ENCODE measurements at places on chromosomes 3 and 15. TPM values are rescaled to one million over a fixed set of nuclear protein-coding genes. Genes with fewer than 3 reads are reported as not detected.

Gene CCR9
- total RNA-seq = not detected

Gene IGF1R
- total RNA-seq = 66.3 TPM

Gene CORO2B
- 11.2 TPM for total RNA-seq

Gene GOLGA8M
- total RNA-seq = 0.45 TPM

Gene CHRNA3
- not detected for total RNA-seq

Gene CPOX
- 18.7 TPM for total RNA-seq

Gene DENND4A
- 11.7 TPM for total RNA-seq

Gene HESX1
- total RNA-seq = not detected

Gene SLC24A5
- not detected for total RNA-seq

Gene RPL14
- 408 TPM for total RNA-seq

Gene CGNL1
- total RNA-seq = 0.59 TPM

Gene HTD2
- 5.3 TPM for total RNA-seq

Gene HIGD2B
- total RNA-seq = not detected

Gene FAM81A
- not detected for total RNA-seq

Gene GREM1
- 527 TPM for total RNA-seq

Gene GOLGA8S
- total RNA-seq = not detected

Gene MORC1
- total RNA-seq = not detected

Gene WDR93
- not detected for total RNA-seq

Gene TMC3
- total RNA-seq = not detected

Gene SCN11A
- under 0.01 TPM for total RNA-seq

Gene UQCC5
- total RNA-seq = 13.8 TPM

Gene AADACL2
- total RNA-seq = not detected

Gene ISLR
- 87.3 TPM for total RNA-seq

Gene A4GNT
- total RNA-seq = not detected

Gene CHDH
- total RNA-seq = under 0.01 TPM

Gene CAMK2N2
- 0.12 TPM for total RNA-seq

Gene RTP1
- total RNA-seq = under 0.01 TPM

Gene C3orf22
- total RNA-seq = not detected

Gene ZNF35
- 10.6 TPM for total RNA-seq

Gene OSBPL10
- total RNA-seq = 12.9 TPM

Gene TMIE
- not detected for total RNA-seq

Gene SCN5A
- 0.08 TPM for total RNA-seq

Gene KLHDC8B
- total RNA-seq = 26.5 TPM

Gene ZNF501
- total RNA-seq = 5.5 TPM

Gene HYAL2
- 67.0 TPM for total RNA-seq

Gene TGM5
- not detected for total RNA-seq

Gene HMG20A
- 18.5 TPM for total RNA-seq

Gene SELENOK
- total RNA-seq = 31.3 TPM

Gene B2M
- total RNA-seq = 1,763 TPM

Gene BOC
- total RNA-seq = 19.7 TPM

Gene ZNF80
- not detected for total RNA-seq

Gene ZNF621
- 12.3 TPM for total RNA-seq

Gene MITF
- 0.68 TPM for total RNA-seq

Gene FMN1
- 0.08 TPM for total RNA-seq

Gene MNS1
- total RNA-seq = 0.47 TPM

Gene FETUB
- total RNA-seq = not detected

Gene CATSPER2
- 0.45 TPM for total RNA-seq

Gene OXTR
- total RNA-seq = 1.2 TPM

Gene FGD5
- 1.3 TPM for total RNA-seq

Gene ZNF662
- 0.60 TPM for total RNA-seq

Gene CSTA
- total RNA-seq = 5.1 TPM

Gene SLTM
- 54.9 TPM for total RNA-seq

Gene ITIH3
- 2.8 TPM for total RNA-seq

Gene FGF7
- 5.2 TPM for total RNA-seq

Gene SLITRK3
- not detected for total RNA-seq

Gene PTPN23
- 9.8 TPM for total RNA-seq

Measured in smooth muscle cell of the coronary artery (primary cell).